ENCODE measurements at places on chromosomes 5 and 9.
A peak's percentile ranks its signal among the peaks of the same experiment; 100 is the strongest.

DNA sequence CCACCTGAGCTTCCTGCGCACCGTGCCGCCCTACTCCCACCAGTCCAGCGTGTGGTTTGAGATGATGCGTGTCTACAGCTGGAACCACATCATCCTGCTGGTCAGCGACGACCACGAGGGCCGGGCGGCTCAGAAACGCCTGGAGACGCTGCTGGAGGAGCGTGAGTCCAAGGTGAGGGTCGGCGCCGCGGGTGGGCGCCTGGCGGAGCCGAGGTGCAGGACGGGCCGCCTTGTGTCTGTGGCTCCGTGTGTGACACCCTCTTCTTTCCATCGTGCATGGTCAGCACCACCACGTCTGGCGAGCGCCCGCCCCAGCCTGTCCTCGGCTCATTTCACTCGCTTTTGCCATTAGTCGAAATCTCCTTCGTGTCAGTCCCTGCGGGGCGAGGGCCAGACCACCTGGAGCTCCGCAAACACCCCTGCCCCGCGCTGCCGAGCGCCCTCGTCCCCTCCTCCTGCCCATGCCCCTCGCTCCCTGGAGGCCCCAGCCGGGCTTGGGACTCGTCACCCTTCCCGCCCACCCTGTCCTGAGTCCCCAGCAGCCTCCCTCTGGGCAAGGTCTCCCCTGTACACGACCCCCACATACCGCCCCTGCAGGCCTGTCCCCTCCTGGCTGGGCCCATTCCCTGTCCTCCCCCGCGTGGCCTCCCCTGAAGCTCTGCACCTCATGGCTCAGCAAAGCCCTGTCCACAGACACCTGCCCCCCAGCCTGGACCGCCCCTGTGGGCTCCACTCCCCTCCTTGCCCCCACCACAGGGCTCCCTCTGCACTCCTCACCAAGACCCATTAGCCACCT lies 7.0 kb downstream of the GRIN1 start:
- no peak for DNase-seq

DNA sequence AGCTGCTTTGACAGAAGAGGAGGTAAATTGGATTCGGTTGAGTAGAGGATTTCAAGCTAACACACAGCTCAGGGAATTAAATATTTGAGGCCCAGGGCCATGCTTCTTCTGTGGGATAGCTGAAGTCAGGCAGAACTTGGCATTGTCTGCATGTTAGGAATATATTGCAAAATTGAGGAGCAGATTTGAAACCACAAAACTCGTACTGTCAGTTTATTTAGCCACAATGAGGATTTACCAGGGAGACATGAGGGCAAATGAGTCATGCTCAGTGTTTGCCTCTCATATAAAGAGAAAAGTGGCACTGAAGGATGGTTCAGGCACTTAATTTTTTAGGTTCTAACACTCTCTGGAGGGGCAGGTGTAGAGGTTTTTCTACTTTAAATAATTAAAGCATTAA lies 83.0 kb upstream of the PRLR start:
- DNase-seq = no peak

DNA sequence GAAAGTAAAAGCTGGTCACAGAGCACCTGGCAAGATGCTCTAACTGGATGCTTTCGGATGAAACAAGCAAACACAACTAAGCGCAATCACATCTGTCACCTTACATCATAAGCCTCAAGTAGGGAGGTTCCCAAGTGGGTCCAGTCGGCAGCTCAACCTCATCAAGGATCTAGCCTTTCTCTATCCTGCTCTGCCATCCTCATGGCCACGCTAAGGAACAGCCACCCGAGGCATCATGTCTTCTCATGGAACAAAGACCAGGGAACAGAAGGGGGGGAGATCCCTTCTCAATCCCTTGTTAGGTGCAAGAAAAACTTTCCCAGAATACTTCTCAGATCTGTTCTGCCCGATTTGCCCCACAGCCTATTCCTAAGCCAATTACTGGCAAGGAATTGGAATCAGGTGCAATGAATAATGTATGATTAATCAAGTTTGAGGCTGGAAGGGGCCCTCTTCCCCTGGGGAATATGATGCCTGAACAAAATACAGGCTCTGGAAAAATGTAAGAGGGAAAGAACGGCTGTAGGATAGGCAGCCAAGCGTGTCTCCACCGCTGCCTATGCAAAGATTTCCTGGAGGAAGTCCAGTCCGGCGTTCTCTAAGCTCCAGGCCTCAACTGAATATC lies 1.3 kb upstream of the HABP4 start:
- DNase-seq = no peak

GRCh38 chr9:32551276-32552051 lies 663 bp upstream of the SMIM27 start:
- DNase-seq = peak; percentile 24
